ENCODE measurements at places on chromosomes 11 and 22.

- no peak for DNase-seq
Observed at GRCh38 chr22:17928391-17928790, 96.0 kb downstream of the MICAL3 start.

DNA sequence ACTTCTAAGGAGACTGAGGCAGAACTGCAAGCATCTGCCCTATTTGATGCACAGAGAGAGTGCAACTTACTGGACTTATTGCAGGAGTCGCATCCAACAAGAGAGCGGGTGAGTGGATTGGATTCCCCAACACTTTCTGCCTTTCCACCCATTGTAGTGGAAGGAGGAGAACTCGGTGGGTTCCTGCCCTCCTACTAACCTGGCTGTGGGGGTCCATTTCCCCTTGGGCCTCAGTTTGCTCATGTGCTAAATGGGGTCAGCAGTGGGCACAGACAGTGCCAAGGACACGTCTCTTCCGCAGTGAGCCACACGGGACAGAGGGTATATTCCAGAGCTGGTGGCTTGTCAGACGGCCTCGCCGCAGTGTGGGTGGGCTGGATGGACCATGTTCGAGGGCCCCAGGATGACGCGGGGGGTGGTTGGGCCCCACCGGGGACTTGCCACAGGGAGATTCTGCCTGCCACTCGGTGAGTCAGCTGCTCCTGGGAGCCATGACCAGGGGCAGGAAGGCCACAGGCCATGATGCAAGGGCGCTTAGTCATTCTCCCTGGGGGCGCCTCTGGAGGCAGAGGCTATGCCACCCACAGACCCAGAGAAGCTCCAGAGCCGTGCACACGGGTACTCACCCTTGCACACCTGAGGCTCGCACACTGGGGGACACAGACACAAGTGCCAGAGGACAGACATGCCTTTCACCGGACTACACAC, 8.2 kb downstream of the ALX4 start:
- no peak for DNase-seq

GRCh38 chr11:131592734-131593133, 222.3 kb downstream of the NTM start:
- no peak for DNase-seq

GRCh38 chr11:42528471-42528870, 783.3 kb upstream of the API5 start:
- DNase-seq: no peak
